ENCODE measurements at places on chromosomes 3 and 15.

GRCh38 chr15:29568840-29569532 lies 253.3 kb downstream of the TJP1 start:
- DNase-seq = peak; percentile 7

GRCh38 chr3:197907196-197907595 lies 42.8 kb upstream of the RPL35A start:
- DNase-seq = no peak

- peak; percentile 31 for DNase-seq
These were observed 94.7 kb downstream of the IL5RA start for GRCh38 chr3:3015185-3016089.

- no peak for DNase-seq
These were observed 807.2 kb upstream of the CFAP20DC start for GRCh38 chr3:59856934-59857460.

GRCh38 chr3:35944926-35945710 lies 305.8 kb downstream of the ARPP21 start:
- DNase-seq = no peak

DNA sequence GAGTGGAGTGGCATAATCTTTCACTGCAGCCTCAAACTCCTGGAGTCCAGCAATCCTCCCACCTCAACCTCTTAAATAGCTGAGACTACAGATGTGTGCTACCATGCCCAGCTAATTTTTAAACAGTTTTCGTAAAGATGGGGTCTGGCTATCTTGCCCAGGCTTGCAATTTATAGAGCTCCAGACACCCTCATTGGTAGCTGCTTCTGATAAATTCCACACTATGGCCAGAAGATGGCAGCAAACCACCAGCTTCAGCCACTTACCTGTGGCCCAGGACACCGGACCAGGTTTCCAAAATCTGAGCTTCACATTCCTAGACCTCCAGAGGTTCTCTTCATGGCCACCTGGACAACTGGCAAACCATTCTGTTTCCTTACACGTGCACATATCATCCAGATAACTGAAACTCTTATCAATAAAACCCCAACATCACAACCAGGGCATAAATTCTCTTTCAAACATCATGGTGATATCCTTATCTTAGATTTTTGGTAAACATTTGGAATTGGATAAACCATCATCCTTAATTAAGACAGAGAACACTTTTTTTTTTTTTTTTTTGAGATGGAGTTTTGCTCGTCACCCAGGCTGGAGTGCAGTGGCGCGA lies 28.9 kb downstream of the FBXW12 start:
- DNase-seq = peak; percentile 63

DNA sequence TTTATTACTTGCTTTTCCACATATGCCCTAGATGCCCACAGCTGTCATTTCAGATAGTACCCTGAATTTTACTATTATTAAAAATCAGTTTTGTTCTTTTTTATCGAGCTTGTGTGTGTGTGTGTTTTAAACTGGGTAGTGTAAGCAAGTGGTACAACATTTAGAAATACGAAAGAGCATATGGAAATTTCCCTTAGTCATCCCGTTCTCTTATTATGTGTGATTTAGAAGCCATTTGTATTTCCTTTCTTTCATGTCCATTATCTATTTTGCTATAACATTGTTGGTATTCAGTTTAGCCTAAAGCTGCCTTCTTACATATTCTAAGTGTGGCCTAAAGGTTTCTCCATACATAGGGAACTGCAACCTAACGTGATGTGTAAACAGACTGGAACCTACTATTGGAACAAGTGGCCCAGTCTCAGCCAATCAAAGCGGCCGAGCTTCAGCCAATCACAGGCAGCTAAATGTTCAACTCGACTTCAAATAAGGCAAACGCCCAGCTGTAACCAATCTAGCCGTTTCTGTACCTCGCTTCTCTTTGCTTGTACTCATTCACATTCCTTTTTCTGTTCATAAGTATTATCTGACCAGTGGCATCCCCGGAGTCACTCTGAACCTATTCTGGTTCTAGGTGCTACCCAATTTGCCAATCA lies 14.7 kb upstream of the SYN2 start:
- peak; percentile 6 for DNase-seq

GRCh38 chr3:171875923-171876412 lies 32.8 kb downstream of the TMEM212 start:
- DNase-seq = no peak

DNA sequence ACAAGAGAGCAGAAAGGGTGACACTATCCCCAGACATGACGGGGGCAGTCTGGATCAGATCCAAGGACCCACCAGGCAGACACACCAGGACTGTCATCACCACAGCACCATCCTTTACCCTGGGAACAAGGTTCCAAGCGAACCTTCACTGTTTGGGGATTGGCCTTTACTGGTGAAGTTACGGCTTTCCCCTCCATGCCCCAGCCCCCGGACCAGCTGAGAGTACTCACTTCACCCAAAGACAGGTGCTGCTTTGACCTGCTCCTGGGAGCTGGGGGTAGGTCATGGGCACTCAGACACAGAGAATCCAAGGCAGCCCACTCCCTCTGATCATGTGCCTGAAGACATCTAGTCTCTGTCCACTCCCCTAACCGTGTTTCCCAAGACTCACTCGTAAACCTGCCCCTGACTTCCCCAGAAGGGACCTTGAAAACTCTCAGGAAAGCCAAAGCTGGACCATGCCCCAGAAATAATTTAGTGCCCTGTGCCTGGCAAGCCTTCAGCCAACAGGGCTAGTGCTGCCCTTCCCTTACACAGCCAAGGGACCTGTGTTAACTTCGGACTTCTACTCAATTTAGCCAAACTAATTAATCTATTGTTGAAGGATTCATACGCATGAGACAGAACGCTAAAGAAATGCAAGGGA lies 2.8 kb downstream of the RRP9 start:
- DNase-seq = no peak

DNA sequence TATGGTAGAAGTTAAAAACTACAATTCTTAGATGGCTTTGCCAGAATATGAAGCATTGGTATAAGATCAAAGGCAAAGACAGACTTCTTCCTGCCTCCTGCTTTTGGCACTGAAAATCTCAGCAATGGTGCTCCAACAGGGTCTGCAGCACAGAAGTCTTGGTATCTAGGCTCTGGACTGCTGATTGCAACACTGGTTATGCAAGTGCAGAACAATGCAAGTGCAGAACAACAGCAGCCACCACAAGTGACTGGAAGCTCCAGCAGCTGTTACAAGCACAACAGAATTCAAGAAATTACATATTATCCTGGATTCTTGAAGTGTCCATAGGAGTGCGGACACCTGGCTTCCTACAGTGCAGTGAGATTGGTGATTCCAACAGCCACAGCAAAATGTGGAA lies 33.7 kb downstream of the ZBTB20 start:
- peak; percentile 29 for DNase-seq

GRCh38 chr15:82045179-82045891 lies 483 bp downstream of the MEX3B start:
- peak; percentile 58 for DNase-seq

GRCh38 chr15:44654858-44655257 lies 8.6 kb downstream of the SPG11 start:
- no peak for DNase-seq

DNA sequence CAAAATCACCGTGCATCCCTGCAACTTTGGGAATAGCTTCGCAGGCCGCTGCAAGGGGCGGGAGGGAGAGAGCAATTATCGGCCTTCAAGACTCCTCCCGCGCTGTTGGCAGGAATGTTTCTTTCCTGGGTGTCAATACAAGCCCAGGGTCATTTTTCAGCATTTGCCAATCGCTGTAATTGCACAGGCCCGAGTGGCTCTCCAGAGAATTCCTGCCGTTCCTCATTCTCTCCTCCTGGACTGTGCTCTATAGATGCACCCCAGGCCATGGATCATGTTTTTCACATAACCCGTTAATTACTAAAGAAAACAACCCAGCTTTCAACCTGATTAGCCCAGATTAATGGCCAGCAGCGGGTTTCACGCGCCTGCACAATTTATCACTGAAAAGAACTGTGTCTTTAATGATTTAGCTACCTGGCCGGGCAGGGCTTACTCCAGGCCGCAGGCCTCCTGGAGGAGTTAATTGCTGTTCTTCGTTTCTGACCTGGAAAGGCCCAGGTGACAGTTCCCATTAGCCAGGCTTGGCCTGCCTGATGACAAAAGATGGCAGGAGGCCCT lies 144.3 kb downstream of the OPA1 start:
- no peak for DNase-seq

GRCh38 chr3:88984256-88984655 lies 123.2 kb upstream of the EPHA3 start:
- no peak for DNase-seq

DNA sequence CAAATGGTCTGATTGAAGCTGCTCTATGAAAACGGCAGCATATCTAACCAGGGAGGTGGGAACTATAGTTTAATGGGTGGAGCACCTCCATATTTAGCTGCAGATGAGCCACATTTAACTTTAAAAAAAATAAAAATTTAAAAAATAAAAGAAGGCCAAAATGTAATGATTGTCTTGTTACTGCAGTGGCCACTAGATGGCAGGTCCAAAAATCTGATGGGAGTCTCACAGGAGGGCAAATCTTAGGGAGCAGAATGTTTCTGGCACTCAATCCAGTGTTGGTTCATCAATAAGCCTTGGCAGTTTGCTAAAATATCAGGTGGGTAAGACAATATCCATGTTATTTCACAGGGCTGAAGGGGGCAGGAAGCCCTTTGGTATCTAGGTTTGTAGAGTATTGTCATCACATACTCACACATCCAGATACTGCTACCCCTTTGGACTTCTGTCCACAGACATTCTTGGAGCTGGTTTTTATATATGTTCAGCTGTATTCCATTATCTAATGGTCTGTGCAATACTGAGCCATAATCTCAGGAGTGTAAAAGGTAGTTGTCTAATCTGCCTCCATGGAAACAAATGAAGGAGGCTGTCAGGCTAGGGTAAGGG lies 233.3 kb downstream of the TIGIT start:
- DNase-seq = no peak

- no peak for DNase-seq
These were observed 53.6 kb upstream of the MYO5C start for GRCh38 chr15:52349052-52349700.

DNA sequence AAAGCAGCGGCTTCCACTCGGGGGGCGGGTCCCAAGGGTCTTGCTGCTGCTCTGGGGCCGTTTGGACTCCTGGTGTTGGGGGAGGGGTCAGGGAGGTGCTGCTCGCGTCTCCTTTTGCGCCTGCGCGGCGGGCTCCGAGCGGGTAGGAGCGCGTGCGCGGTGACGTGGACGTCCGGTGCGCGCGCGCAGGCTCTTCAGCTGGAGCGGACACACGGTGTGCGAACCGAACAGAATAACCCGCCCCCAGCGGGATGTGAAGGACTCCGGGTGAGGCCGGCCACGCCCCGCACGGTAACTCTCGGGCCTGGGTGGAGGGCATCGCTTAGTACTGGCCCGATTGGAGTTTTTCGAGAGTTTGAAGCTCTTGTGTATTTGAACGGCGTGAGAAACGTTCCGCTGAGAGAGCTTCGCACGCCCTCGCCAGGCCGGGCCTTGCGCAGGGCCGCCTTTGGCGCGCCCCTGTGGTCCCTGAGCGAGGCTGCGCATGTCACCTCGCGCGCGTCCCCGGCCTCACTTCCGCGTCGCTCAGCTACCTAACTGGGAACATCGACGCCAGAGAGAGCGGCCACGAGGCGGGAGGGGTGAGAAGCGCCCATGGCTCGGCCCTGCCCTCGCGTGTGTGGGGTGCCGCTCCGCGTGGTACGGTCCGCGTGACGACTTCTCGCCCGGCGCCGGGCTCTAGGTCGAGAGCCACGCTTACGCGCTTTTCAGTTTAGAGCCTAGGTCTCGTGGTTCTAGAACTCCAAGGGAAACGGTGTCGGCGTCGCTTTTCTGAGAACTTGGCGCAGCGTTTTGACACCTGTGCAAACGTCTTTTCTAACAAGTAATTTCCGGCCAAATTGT lies at the start of gene MGA:
Gene MGA, plus strand, starts transcription at position 171 of the 843 bp plus-strand sequence.
- peak; percentile 92 for DNase-seq

DNA sequence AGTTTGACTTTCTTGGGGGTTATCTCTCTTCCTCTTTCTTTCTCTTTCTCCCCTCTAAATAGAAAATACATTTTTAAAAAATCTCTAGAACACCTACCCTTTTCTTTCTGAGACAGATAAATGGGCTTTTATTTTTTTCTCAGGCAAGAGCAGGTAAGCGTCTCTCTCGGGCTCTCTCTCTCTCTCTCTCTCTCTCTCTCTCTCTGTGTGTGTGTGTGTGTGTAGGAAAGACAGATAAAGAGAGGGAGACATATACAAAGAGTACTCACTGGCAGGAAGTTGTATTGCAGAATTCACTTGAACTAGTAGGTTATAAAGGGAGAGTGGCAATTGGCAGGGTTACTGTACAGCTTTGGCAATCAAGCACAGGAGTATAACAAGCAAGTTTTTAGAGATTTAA lies 118.1 kb upstream of the LSAMP start:
- no peak for DNase-seq

- DNase-seq = no peak
These were observed 4.1 kb downstream of the LINS1 start for GRCh38 chr15:100597862-100598261.

GRCh38 chr3:108201258-108201657 lies 21.0 kb downstream of the IFT57 start:
- no peak for DNase-seq

DNA sequence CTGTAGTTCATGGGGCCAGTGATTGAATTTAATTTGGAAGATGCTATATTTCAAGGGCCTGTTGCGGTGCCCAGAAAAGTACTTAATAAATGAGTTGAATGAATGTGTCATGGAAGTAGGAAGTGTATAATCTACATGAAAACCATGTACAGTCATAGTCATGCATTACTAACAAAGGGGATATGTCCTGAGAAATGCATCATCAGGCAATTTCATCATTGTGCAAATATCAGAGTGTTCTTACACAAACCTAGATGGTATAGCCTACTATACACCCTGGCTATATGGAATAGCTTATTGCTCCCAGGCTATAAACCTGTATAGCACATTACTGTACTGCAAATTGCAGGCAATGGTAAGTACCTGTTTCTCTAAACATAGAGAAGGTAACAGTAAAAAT lies 10.7 kb upstream of the MYO5C start:
- no peak for DNase-seq
